Stimulated activated CD4-positive, alpha-beta T cell treated with anti-CD3 and anti-CD28 coated beads, Interleukin-1b, Interleukin-23, amount 100 ng/mL, for 24 hours (primary cell): ENCODE measurements at places on chromosomes 2 and 18.

GRCh38 chr2:46329803-46330775 is 32.9 kb downstream of the EPAS1 start:
- no peak for DNase-seq

DNA sequence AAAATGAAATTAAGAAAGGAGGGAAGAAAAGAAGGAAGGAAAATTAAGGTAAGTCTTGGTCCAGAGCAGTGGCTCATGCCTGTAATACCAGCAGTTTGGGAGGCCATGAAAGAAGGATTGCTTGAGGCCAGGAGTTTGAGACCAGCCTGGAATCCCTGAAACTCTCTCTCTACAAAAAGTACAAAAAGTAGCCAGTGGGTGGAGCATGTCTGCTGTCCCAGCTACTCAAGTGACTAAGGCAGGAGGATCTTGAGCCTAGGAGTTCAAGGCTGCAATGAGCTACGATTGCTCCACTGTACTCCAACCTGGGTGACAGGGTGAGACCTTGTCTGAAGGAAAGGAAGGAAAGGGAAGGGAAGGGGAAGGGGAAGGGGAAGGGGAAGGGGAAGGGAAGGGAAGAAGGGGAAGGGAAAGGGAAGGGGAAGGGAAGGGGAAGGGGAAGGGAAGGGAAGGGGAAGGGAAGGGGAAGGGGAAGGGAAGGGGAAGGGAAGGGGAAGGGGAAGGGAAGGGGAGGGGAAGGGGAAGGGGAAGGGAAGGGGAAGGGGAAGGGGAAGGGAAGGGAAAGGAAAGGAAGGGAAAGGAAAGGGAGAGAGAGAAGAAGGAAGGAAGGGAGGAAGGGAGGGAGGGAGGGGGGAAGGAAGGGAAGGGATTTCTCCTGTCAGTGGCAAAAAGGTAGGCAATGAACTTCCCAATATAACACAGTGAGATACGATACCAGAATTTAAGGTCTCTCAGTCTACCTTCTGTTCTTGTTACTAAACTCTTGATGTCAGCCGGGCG is 412.8 kb downstream of the CMPK2 start:
- DNase-seq, result no peak

GRCh38 chr18:74005320-74006109 is 142.1 kb downstream of the FBXO15 start:
- DNase-seq, result no peak

GRCh38 chr18:76460482-76460881 is 34.6 kb downstream of the ZNF516 start:
- no peak for DNase-seq

GRCh38 chr2:119062652-119063051 is 95.9 kb downstream of the C1QL2 start:
- DNase-seq, result no peak

DNA sequence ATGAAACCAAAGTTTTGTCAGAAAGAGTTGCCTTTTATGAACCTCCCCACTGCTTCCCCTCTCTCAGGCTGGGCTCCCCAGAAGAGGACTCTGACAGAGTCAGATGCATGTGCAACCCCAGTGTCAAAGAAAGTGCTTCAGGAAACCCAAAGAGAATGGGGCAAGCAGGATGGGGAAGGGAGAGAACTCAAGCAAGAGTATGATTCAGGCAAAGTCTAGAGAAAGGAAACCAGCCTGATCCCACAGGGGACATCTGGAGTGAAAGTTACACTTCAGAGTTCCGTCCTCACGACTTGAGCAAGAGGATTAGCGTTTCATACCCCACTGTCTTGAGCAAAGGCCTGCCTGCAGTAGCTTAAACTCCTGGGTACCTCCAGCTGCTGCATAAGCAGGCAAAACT is 51.8 kb upstream of the EPC2 start:
- DNase-seq, result no peak

GRCh38 chr2:68722712-68723111 is 11.9 kb upstream of the ARHGAP25 start:
- DNase-seq, result no peak

DNA sequence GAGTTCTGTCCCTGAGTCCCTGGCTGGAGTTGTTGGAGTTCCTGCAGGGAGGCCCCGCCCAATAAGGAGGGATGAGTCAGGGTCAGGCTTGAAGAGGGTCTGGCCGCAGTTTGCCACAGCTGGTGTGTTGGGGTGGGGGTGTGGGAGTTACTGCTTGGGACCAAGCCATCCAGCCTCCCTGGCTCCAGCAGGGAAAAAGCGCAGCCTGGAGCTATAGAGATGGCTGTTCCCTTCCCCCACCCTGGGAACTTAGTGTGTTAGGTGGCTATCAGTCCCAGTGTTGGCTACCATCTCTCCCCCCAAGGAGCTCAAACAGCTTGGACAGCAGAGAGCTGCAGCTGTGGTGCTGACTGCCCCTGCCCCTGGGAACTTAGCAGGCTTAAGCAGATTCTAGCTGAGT is 13.2 kb upstream of the TANK start:
- DNase-seq, result no peak

DNA sequence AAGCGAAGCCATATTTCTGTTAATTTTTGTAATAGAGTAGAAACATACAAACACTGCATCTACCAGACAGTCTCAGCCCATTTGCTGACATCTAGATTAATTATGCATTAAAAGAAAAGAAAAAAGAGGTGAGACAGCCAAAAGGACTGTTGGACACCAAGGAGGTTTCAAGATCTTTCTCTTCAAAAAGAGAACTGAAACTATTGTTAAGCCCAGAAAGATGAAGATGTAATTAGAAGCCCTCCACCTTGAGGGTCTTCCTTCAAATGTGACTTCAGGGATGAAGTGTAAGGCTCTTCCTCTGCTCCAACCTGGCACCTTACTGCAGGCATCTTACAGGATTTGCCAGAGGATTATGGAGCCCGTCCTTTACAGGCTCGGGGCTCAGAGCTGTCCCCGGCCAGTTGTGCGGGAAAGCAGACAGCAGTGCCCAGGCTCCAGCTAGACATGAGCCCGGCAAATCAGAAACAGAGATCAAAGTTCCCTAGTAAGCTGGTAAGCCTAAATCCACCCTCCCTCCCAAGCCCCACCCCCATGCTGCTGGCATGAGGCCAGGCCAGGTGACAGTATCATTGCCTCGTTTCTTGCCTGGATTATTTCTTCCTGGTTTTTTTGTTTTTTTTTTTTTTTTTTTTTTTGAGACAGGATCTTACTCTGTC is 38.9 kb downstream of the ADI1 start:
- DNase-seq, result no peak

- DNase-seq, result no peak
Observed at GRCh38 chr18:68275616-68276015, 439.3 kb downstream of the TMX3 start.

GRCh38 chr2:175688243-175688642 is 313.8 kb downstream of the LNPK start:
- DNase-seq, result no peak

DNA sequence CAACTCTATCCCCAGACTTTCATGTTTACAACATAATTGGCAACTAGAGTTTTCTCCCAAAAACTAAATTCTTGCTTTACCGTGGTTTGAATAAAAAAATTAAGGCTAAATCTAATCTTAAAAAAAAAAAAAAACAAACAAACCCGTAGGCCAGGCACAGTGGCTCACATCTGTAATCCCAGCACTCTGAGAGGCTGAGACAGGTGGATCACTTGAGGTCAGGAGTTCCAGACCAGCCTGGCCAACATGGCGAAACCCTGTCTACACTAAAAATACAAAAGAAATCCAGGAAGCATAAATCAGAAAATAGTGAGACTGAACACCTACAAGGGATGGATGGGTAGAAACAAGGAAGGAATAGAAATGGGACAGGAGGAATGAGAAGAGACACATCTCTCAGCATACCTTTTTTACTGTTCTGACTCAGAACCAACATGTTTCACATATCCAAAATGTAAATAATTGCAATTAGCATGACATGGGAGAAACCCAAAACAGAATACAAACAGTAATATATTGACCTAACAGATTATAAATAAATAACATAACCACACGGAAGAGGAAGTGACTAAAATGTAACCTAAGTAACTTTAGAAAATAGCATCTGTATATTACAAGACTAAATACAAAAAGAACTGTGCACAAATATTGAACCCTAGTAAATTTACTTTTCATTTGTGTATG is 17.5 kb downstream of the MGAT4A start:
- no peak for DNase-seq

DNA sequence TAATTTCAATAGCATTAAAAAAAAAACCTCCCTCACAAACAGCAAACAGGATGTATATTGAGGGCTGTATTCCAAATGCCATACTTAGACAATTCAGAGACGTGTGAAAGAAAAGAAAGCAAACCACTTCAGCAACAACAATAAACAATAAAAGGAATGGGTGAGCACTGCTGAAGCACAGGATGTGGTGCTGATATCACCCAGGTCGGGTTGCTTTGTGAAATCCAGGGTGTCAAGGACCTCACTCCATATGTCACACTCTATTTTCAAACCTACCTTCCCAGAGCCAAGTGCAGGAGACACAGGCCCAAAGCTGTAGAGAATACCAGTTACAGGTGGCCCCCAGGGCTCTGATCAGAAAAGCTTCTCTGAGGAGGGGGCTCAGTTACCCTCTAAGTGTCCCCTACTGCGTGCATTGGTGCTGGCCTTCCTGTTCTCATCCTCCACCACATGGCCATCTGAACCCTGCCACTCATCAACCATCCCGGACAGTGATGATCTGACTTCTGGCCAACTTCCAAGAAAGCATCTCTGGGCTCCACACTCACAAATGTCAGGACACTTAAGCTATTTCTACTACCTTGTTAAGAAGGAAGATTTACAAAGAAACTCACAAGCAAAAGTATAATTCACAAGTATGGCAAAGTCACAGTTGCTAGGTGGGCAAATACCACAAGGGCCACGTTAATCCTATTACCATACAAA is 363.0 kb downstream of the SS18 start:
- no peak for DNase-seq

- no peak for DNase-seq
Observed at GRCh38 chr2:226772389-226773179, 27.0 kb downstream of the IRS1 start.

DNA sequence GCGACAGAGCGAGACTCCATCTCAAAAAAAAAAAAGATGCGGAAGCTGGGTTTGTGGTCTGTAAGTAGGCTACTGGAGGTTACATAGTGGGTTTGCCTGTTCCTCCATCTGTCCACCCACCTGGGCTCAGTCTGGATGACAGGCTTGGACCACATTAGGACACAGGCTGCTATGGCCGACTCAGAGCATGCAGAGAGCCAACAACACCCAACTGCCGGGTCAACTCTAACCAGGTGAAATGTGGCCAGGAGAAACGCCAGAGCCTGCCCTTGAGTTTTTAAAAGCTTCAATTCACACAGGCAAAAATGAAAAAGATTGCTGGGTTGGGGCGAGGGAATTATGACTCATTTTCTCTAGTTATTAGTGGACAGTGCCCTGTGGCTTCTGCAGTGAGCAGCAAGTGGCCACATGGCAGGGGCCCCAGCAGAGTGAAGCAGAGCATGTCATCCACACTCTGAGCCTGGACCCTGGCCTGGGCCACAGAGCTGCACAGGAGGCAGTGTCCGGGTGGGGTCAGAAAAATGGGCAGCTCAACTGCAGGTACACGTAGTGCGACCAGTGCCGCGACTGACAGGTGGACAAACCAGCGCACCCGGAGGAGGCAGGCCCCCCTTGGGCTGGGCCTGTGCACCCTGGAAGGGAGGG is 67.4 kb downstream of the BIN1 start:
- no peak for DNase-seq

- DNase-seq, result no peak
Observed at GRCh38 chr2:100584816-100585215, 22.0 kb downstream of the PDCL3 start.

DNA sequence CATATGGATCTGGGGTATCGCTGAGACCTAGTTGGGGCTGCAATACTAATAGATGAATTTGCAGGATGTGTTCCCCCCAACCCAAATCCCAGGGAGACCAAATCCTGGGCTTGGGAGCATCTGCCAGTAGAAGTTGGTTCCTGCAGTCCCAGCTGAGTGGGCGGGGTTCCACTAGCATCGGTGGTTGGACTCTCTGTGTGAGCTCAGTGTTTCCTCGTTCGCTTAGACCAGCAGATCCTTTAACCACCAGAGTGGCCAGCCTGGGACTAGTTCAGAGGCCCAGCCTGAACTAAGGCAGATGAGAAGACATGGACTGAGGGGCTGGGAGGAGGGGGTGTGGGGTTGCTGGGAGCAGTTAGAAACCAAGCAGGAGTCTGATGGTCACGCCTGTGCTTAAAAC is 40.7 kb downstream of the PCARE start:
- DNase-seq, result no peak

DNA sequence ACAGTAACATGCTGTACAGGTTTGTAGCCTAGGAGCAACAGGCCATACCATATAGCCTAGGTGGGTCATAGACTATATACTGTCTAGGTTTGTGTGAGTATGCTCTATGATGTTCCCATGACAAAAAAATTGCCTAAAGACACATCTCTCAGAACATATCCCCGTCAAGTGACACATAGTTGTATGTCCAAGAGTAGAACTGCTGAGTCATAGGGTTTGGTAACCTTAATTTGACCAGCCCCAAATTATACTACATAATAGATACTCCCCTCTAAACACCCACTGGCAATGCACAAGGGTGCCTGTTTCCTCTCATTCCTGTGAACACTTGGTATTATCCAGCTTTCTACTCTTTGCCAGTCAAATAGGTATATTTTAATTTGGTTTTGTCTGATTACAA is 161.6 kb downstream of the LCLAT1 start:
- no peak for DNase-seq

DNA sequence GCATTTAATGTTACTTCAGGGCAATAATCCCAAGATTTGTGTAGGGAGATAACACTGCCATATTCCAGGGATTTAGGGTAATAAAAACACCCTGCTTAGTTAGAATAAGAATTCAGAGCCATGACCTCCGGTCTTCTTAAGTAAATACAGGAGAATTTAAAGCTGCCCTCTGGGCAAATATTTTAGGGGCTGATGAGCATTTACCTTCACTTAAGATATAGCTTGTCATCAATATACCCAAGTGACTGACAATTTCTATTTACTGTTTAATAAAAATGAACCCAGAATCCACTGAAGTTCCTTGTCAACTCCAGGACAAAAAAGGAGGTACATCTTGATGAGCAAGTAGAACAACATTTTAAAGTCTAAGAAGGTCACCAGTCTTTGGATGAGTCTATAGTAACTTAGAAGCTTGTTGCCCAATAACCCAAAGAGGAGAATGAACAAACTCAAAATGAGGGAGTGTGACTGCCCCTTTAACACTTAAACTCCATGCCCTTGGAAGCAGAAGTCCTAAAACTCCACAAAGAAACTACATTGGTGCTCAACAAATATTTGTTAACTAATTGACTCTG is 24.3 kb upstream of the IKZF2 start:
- no peak for DNase-seq

DNA sequence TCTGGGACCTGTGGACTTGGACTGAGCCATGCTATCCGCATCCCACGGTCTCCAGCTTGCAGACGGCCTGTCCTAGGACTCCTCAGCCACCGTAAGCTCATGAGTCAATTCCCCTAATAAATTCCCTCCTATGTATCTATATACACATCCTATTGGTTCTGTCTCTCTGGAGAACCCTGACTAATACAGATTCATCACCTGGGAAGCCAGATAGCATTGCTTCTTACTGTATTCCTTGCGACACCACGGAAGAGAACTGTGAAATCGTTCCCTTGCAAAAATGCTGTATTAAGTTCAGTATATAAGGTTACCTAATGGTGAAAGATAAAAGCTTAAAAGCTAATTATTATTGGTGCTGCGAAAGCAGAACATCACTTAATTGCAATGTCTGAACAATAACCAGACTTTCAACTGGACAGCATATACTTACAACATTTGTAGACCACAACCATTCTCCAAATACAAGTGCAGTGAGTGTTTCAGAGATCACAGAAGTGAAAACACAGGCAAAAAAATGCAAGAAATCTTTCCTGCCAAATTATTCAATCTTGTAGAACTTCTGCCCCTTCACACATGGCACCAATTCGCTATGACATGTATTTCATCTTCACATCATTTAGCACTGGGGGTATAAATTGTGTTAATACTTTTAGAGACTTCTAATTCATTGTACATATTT is 352.9 kb downstream of the TXNL1 start:
- DNase-seq, result no peak
